Lower lobe of right lung (tissue), 2 donors: ENCODE measurements at places on chromosomes 16 and 17. TPM values are rescaled to one million over a fixed set of nuclear protein-coding genes. Genes with fewer than 3 reads are reported as not detected.

DNA sequence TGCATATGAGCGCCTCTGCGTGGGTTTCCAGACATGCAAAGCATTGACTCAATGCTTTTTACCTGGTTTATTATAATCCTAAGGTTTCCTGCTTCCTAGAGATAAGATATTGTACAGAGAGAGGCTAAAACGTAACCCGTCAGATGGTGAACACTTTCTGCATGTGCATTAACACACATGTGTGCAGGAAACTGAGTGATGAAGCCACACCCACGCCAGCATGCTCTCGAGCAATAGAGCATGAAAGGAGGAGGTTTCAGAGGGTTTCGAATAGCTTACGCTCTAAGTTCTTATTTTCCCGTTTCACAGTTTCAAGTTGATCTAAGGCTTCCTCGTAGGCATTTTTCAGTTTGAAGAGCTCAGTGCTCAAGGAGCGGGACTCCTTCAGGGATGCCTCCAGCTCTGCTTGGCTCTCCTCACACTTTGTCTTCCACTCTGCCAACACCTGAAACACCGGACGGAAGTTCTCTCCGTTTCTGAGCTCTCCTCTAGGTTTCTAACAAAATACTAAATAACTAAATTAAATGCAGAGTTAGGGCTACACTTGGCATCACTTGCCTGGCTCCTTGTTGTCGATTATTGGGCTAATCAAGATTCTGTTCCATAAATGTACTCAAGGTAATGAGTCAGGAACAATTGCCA lies 23.2 kb downstream of the MYH3 start:
- DNase-seq: no peak
- peaks cover 10% of the 10 kb centered on the region for H3K36me3 ChIP-seq
- H3K4me3 ChIP-seq: no peak overlapping the region
- H3K4me1 ChIP-seq: no peaks in the 10 kb centered on the region

- H3K4me3 ChIP-seq: no peak overlapping the region
- H3K36me3 ChIP-seq: no peaks in the 10 kb centered on the region
- no peak overlapping the region for H3K27ac ChIP-seq
- H3K27me3 ChIP-seq: no peaks in the 10 kb centered on the region
Measured at GRCh38 chr17:5675625-5676421, 91.5 kb upstream of the NLRP1 start.

GRCh38 chr17:192666-193425 lies 11.4 kb upstream of the DOC2B start:
- no peak for DNase-seq
- no peak overlapping the region for H3K27ac ChIP-seq
- peaks cover 16% of the 10 kb centered on the region for H3K27me3 ChIP-seq
- no peaks in the 10 kb centered on the region for H3K36me3 ChIP-seq
- no peak overlapping the region for H3K4me3 ChIP-seq

GRCh38 chr17:31437720-31438400 lies 46.4 kb downstream of the RAB11FIP4 start:
- H3K27me3 ChIP-seq: no peaks in the 10 kb centered on the region
- no peak overlapping the region for H3K27ac ChIP-seq
- DNase-seq: no peak
- H3K4me3 ChIP-seq: no peak overlapping the region
- no peaks in the 10 kb centered on the region for H3K36me3 ChIP-seq

Gene TCAP
- total RNA-seq: 3.7 TPM

Gene CYTH1
- total RNA-seq: 110 TPM

Gene SPATA33
- total RNA-seq: 9.7 TPM
